Kidney epithelial cell (primary cell): ENCODE measurements at places on chromosomes 1 and 21. TPM values are rescaled to one million over a fixed set of nuclear protein-coding genes. Genes with fewer than 3 reads are reported as not detected.

The ELAVL4 gene
- total RNA-seq, result 0.13 TPM in 1 of 2 replicates, not detected in the other

The IFNLR1 gene
- total RNA-seq, result 6.7 and 8.6 TPM in 2 replicates

The ZNF687 gene
- total RNA-seq, result 27.9 and 35.3 TPM in 2 replicates

The LRRC40 gene
- 24.6 and 26.5 TPM in 2 replicates for total RNA-seq

The TMEM35B gene
- 36.0 and 38.1 TPM in 2 replicates for total RNA-seq

The FCGR3A gene
- 0.79 TPM in 1 of 2 replicates, not detected in the other for total RNA-seq

The SLC35F3 gene
- 1.1 TPM in 2 replicates for total RNA-seq

The SPRR2F gene
- total RNA-seq, result not detected in 2 replicates

The LINGO4 gene
- total RNA-seq, result not detected in 2 replicates

The F5 gene
- not detected in 2 replicates for total RNA-seq

The GSTM5 gene
- not detected in 2 replicates for total RNA-seq

The SLAMF1 gene
- not detected in 2 replicates for total RNA-seq
